Stimulated activated naive CD4-positive, alpha-beta T cell (primary cell): ENCODE measurements at places on chromosomes 2 and 18.

GRCh38 chr2:233795735-233796171 is 17.6 kb downstream of the MROH2A start:
- DNase-seq, result no peak

DNA sequence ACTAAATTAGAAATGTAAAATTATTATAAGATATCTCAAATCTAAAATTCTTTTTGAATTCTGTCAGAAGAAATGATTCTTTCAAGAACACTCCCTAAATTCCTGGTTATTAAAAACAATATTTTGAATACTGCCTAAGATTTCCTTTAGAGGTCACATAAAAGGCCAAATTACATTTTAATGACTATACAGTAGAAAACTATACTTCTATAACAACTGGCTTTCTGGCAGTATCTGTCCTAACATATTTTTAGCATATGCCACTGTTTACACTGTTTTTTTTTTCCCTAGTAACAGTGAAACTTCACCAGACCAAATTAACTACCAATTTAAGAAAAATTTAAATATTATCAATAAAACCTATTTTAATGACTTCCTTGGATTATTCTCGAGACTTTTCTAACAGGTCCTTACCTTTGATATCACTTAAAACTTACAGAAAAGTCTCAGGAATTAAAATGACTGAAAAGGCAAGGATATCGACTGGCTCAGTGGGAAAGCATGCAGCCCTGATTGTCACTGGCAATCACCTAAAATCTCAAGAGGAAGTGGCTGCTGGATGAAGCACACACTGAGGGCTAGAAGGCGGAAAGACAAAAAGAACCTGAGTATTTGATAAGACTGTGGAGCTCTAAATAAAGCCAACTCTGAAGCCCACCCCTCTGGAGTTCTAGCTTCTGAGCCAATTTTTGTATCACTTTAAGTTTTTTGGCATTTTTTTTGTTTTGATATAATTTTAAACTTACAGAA is 59.6 kb downstream of the SPIRE1 start:
- no peak for DNase-seq

DNA sequence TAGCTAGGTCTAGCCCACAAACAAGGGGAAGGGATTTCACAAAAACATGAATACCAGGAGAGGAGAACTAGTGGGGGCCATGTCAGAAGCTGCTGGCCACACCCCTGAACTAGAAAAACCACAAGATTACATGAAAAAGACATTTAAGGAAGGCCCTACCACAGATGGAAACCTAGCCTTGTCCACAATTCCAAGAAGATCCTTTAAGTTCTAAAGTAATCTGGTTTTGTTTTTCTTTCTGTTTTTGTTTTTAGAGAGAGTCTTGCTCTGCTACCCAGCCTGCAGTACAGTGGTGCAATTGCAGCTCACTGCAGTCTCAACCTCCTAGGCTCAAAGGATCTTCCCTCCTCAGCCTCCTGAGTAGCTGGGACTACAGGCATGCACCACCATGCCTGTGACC is 34.2 kb upstream of the CAB39 start:
- no peak for DNase-seq

GRCh38 chr2:27897717-27898116 is 7.2 kb downstream of the BABAM2 start:
- no peak for DNase-seq
